ENCODE measurements at places on chromosomes 7 and 10. TPM values are rescaled to one million over a fixed set of nuclear protein-coding genes. Genes with fewer than 3 reads are reported as not detected.

DNA sequence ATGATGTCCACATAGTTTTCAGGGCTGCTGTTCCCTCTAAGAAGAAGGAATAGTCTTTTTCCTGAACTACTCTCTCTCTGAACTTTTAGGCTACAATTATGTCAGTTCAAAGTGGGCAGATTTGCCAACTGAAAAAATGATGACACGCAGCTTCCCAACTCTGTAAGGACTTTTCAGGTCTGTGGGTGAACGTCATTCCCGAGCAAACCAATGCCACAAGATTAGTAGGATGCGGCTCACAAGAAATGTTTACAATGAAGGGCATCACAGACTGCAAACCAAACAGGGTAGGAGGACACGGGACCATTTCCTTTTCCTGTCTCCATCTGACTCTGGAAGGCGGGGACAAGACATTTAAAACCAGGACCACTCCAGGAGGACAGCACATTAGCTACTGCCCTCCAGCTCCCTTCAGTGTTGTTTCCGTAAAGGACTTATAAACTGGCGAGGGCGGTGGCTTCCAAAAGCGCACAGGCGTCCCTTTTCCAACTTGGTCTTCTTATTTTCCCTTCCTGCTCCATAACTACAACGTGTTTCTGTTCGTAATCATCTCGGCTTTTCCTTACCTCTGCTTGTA lies 539 bp upstream of the MKLN1 start:
- no peak for DNase-seq

- peak; percentile 70 for DNase-seq
These were observed 3.1 kb downstream of the PCOLCE start for GRCh38 chr7:100604976-100605911.

DNA sequence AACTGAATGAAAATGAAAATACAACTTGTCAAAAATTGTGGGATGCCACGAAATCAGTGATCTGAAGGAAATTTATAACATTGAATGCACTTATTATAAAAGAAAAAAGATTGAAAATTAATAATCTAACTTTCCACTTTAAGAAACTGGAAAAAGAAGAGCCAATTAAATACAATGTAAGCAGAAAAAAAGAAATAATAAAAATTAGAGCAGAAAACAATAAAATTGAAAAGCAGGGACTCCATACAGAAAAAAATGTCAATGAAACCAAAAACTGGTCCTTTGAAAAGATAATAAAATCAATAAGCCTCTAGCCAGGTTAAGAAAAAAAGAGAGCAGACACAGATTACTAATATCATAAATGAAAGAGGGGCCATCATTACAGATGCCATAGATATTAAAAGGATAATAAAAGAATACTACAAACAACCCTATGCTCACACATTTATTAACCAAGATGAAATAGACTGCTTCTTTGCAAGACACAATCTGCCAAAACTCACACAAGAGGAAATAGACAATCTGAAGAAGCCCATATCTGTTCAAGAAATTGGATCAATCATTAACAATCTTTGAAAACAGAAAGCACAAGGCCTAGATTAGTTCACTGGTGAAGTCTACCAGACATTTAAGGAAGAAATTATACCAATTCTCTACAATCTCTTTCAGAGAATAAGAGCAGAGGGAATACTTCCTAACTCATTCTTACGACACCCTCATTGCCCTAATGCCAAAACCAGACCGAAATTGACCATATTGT lies 233.8 kb upstream of the NEBL start:
- no peak for DNase-seq

DNA sequence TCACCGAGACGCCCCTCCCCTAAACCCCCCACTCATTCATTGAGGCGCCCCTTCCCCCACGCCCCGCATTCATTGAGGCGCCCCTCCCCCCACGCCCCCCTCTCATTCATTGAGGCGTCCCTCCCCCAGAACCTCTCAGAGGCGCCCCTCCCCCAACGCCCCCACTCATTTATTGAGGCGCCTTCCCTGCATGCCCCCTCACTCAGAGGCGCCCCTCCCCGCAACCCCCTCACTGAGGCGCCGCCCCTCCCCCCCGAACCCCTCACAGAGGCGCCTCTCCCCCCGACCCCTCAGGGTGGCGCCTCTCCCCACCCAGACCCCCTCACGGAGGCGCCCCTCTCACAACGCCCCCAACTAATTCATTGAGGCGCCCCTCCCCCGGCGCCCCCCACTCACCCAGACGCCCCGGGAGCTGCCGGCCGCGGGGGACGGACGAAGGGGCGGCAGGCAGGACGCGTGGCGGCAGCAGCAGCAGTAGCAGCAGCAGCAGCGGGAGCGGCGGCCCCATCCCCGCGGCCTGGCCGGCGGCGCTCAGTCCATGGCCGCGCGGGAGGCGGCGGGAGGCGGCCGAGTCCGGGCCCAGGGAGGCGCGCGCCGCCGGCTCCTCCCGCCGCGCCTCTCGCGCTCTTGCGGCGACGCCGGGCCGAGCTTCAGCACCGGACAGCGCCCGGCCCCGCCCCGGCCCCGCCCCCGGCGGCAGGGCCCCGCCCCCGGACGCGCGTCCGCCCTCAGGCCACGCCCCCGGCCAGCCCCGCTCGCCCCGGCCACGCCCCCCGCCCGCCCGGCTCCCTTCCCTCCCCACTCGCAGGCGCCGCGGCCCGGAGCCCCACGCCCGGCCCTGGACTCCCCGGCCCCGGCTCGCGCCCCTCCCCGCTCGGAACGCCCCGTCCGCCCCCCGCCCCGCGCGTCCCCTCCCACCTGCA lies at the start of gene PTPRN2:
Gene PTPRN2, minus strand, starts transcription at position 662 of the 923 bp plus-strand sequence.
- peak; percentile 74 for DNase-seq

DNA sequence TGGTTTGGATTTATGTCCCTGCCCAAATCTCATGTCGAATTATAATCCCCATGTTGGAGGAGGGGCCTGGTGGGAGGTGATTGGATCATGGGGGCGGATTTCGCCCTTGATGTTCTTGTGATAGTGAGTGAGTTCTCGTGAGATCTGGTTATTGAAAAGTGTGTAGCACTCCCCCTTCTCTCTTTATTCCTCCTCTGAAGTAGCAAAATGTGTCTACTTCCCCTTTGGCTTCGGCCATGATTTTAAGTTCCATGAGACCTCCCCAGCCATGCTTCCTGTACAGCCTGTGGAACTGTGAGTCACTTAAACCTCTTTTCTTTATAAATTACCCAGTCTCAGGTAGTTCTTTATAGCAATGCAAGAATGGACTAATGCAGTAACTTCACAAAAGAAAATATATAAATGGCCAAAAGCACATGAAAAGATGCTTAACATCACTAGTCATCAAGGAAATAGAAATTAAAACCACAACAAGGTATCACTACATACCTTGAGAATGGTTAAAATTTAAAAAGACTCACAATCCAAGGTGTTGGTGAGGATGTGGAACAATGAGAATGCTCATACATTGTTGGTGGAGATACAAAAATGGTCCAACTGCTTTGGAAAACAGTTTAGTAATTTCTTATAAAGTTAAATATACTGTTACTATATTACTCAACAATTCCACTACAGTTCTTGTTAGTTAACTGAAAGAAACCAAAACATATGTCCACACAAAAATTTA lies 218.7 kb downstream of the SNX10 start:
- no peak for DNase-seq

GRCh38 chr7:28382144-28382543 lies 30.2 kb upstream of the CREB5 start:
- DNase-seq: no peak

DNA sequence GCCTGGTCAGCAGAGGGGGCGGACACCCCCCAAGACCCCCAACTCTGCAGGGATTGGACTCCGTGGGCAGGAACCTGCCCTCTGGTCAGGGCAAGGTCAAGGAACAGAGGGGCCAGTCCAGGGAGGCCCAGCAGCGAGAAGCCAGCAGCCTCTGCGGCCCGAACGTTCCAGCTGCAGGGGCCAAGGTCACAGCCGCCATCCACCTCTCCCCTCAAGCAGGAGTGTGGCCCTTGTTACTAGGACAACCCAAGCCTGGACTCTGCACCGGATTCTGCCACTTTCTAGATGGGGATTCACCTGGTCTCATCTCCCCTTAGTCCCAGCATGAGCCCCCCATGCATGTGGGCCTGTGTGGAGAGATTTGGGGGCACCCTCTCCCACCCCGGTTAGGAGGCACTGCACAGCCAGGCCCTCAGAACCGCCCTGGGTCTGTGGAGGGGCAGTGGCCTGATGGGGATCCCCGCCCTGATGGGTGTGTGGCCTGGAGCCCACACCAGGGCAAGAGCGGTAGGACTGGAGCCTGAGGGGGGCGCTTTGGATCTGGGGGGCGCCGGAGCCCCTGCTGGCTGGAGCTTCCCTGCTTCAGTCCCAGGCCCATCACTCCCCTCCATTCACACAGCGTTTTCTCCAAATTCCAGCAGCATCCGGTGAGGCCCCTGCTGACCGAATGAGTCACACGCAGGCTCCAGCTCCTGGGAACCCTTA lies 18.1 kb downstream of the ADGRA1 start:
- no peak for DNase-seq

GRCh38 chr7:67589183-67589582 lies 592.5 kb downstream of the TYW1 start:
- DNase-seq: no peak

Gene TCAF2
- total RNA-seq: 2.1 TPM

GRCh38 chr10:110398419-110399105 lies 93.8 kb upstream of the SMNDC1 start:
- peak; percentile 76 for DNase-seq

Gene CLRN3
- total RNA-seq: 148 TPM
